Hypothalamus (tissue), 51 donors: ENCODE measurements at places on chromosomes 11 and 22.

DNA sequence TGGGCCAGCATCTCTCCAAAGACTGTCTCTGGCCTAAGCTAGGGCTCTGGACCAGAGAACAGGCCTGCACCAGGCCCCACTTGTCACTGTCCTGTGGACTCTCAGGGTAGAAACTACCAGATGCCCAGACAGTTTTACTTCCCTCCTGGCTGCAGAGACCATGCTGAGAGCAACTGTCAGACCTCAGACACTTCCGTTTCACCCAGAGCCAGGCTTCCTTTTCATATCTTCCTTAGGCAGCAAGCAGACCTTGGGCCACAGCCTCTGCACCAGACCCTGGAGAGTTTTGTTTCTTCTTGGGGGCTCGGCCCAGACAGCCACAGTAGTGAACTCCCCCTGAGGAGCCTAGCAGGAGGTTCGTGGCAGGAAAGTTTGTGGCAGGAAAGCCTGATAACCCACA lies 12.1 kb upstream of the FCHSD2 start:
- DNase-seq = no peak

GRCh38 chr11:46850829-46851380 lies 4.8 kb upstream of the CKAP5 start:
- no peak for DNase-seq

DNA sequence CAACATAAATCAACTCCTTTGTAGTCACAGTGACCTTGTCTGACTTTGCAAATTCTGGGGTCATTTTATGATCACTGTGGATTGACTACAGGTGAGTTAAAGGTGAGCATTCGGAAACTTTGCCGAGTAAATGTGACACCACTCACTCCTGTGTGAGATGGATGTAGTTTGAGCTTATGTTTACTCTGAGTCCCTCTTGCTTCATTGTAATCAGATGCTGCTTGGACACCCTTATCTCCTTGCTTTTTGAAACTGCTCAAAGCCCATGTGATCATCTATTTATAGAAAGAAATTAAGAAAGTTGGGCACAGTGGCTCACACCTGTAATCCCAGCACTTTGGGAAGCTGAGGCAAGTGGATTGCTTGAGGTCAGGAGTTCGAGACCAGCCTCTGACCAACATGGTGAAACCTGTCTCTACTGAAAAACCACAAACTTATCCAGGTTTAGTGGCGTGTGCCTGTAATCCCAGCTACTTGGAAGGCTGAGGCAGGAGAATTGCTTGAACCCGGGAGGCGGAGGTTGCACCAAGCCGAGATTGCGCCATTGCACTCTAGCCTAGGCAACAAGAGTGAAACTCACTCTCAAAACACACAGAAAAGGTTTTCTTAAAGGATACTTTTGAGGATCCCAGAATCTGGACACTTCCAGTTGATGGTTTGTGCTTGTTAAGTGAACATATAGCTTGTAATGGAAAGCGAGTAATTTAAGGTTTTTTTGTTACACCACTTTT lies 7.2 kb downstream of the FAM118A start:
- DNase-seq = no peak

DNA sequence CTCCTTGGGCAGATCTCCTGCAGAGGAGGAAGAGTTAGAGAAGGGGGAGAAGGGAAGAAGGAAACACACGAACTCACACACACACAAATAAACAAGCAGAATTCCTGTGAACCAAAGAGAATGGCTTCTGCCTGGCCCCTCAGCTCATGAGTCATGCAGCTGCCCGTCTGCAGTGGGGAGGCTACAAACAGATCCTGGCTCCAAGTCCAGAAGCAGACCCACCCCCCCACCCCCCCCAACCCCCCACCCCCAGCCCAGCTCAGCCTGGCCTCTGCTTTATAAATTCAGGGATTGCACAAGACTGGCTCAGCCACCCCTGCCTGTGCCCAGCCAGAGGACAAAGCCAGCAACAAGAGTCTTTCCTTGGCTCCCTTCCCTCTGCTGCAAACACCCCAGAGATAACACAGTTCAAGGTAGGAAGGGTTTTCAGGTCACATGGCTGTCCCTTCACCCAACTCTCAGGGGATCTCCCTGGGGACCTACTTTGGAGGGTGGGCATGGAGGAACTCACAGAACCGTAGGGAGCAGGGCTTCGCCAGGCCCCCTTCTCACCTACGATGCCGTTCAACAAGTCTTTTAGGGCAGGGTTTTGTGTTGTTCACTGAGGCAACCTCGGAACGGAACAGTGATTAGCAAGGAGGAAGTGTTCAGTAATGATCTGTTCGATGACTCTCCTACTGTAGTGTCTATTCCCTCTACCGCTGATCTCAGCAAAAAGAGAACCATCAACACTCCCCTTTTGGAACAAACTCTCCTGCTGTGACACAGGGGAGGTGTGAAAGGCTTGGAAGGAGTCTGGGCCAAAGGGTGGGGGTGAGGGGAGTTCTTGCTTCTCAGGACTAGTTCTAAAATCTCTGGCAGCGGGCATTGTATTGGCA lies 35.5 kb downstream of the RPL27A start:
- DNase-seq = no peak

- DNase-seq = no peak
Observed at GRCh38 chr11:95922099-95922498, 1.8 kb downstream of the MTMR2 start.

DNA sequence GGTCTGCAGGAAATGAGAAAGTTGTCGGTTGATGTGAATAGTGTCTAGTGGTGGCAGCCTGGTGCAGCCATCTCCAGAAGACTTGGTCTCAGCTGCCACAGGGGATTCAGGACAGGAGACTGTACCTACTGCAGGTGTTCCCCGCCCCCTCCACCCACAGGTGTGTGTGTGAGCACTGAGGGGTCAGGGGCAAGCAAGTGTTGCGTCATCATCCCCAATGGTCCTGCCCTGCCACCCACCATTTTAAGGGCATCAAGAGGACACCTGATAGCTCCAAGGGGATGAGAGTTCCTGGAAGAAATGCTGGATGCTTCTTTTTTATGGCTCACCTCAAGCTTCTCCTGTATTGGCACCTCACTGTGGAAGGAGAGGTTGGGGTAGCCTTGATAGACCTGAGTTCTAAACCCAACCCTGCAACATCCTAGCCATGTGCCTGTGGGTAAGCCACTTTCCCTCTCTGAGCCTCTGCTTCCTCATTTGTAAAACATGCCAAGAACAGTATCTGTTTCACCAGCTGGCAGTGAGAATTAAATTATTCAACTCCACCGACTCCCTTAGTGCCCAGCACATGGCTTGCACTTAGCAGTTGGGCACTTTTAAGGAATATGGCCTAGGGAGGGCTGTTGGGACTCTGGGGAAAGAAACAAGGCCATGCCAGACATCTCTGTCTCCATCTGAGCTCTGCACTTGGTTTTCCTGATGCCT lies 6.1 kb downstream of the C11orf91 start:
- DNase-seq = no peak

DNA sequence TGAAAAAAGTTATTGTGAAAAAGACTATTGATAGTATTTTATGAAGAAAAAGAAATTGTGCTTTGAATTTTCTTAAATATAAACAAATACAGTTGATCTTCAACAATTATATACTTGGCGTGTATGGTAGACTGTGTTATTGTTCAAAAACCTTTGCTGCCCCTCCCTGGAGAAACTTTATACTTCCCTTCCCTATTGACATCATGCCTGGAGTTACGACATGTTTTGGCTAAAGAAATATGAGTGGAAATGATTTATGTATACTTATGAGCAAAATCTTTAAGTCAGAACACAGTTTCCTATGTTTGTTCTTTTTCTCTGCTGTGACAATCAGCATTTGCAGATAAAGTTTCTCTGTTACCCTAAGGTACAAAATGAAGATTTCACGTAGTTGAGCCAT lies 243.8 kb downstream of the TMEM135 start:
- DNase-seq = no peak

DNA sequence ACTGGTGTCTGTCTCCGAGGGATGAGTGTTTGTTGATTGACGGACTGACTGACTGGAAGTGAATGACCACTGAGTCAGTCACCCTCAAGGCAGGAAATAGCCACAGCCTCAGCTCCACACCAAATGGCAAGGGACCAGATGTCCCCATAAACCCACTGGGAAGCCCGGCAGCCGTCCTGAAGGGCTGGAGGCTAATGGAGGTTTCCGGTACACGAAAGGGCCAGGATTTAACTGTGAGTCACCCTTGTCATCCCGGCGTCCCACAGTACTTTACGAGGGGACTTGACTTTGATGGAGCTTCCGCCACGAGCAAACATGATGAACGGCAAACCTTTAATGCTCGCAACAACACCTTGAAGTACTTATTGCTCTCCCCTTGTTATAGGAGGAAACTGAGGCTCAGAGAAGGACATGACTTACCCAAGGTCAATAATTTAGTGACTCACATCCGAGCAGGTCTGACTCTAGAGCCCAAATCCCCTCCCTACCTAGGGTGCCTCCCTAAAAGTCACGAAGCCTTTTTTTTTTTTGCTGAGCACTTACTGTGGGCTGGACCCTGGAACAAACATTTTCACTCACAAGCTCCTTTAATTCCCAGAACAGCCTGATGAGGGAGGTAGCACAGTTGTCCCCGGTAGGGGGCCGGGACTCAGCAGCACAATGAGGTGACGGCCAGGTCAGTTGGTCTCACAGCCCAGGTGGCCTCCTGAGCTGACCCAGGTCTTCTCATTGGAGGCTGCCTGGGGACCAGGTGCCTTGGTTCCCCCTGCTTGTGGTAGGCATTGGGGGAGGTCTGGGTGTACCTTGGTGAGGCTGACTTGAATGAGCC lies 25.2 kb upstream of the GCAT start:
- no peak for DNase-seq

GRCh38 chr11:37264060-37264459 lies 666.0 kb upstream of the RAG2 start:
- no peak for DNase-seq

GRCh38 chr11:45659818-45660160 lies 5.6 kb downstream of the CHST1 start:
- no peak for DNase-seq

DNA sequence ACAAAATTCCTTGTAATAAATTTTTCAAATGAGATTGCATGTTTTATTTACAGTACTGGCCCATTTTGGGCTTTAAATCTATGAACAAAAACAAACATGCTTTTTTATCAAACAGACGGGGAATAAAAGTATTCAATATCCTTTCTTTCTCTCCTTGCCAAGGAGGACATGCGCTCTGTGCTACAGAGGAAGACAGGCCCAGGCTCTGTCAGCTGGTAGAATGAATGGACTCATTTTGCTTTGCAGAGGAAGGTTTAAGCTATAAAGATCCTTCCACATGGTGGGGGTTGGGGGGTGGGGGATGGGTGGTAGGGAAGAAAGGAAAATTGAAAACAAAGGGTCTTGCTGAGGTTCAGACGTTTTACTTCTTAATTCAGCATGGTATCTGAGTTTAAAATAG lies 575.6 kb downstream of the INSC start:
- DNase-seq = no peak

DNA sequence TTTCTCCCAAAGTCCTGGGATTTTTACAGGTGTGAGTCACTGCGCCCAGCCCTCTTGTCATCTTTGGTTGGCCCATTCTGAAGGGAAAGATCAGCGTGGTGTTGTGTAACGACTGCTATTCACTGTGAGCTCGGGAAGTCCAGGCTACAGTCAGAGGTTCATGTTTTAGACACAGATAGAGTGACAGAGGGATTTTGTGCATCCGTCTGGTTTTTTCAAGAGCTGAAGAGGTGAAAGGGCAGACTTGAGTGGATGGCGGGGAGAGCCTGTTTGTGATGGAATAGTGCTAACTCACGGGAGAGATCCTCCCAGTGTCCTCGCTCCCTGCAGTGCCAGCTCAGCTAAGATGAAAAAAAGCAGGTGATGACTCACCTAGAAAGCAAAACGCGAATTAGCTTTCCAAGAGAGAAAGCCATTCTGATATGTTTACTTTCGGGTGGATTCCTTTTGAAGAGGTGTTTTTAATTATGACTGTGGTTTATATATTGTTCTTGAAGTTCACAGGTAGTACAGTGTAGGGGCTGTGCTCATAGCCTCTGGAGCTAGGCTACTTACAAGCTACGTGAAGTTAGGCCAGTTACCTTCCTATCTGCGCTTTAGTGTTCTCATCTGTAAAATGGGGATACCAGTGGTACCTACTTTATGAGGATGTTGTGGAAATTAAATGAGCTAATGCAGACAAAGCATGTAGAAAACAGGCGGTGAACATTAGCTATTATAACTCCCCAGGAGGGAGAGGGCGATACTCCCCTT lies 67.2 kb downstream of the C11orf91 start:
- DNase-seq = no peak

- DNase-seq = no peak
Observed at GRCh38 chr11:36054628-36055027, 110.8 kb downstream of the LDLRAD3 start.

GRCh38 chr11:10540546-10540914 lies 457 bp downstream of the RNF141 start:
- no peak for DNase-seq

- DNase-seq = no peak
Observed at GRCh38 chr11:31874631-31875191, 63.6 kb upstream of the PAX6 start.

DNA sequence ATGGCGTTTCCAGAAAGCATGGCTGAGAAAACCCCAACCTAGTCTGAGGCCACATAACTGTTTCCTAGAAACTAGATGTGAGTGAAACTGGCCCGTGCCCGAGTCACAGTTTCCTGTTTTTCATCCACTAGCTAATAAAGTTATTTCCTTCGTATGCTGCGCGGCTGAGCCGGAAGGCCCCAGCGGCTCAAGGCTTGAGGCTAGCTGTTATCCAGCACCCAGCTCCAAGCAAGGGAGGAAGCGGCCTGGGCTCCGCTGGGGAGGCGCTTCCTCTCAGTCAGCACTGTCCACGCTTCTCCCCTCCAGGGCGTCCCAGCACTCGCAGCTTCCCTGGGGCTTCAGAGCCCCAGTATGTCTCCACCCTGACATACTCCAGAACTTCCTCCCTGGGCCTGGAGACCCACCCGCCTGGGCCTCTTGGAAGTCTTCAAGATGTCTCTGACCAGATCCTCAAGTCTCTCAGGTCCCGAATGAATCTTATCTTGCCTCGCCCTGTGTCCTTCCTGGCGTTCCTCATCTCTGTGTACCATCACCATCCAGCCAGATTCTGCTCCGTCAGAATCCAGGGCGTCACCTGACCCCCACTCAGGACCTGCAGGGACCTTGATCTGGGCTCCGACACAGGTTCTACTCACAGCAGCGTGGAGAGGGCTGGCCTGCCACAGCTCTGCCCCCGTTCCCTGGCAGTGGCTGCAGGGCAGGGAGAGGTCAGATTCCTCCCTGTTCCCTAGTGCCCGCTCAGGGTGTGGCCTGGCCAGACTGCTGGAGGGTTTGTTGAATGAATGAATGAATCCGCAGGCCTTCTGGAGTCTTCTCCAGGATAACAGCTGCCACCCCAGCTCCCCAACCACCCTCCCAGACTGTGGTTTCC lies 81.9 kb downstream of the LRRC32 start:
- DNase-seq = no peak

DNA sequence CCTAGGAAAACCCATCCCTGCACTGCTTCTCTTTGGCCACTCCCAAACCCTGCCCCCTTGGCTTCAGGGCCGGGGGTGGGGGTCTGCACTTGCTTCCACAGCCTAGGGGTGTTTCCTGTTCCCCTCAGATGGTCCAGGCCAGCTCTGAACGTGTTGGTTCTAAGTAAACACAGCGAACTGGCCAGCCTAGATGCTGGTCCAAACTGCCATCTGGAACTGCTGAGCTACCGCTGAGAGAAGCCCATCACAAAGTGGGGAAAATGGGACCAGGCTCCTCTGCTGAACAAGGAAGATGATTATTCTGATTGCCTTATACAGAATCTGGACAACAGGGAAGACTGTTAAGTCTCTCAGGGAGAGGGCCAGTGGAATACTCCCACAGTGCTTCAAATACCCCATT lies 23.5 kb upstream of the YPEL1 start:
- no peak for DNase-seq

GRCh38 chr22:22746963-22747933 lies 102.8 kb downstream of the GGTLC2 start:
- no peak for DNase-seq

- DNase-seq = no peak
Observed at GRCh38 chr22:50396751-50397370, 53.7 kb downstream of the PPP6R2 start.
